ENCODE measurements at places on chromosomes 11 and 22. TPM values are rescaled to one million over a fixed set of nuclear protein-coding genes. Genes with fewer than 3 reads are reported as not detected.

- no peak for DNase-seq
These were observed 309.2 kb downstream of the BRD1 start for GRCh38 chr22:49518436-49518970.

GRCh38 chr11:92941676-92942571, 27.5 kb upstream of the MTNR1B start:
- DNase-seq: no peak

- no peak for DNase-seq
These were observed 14.5 kb upstream of the PHLDA2 start for GRCh38 chr11:2943711-2944118.

DNA sequence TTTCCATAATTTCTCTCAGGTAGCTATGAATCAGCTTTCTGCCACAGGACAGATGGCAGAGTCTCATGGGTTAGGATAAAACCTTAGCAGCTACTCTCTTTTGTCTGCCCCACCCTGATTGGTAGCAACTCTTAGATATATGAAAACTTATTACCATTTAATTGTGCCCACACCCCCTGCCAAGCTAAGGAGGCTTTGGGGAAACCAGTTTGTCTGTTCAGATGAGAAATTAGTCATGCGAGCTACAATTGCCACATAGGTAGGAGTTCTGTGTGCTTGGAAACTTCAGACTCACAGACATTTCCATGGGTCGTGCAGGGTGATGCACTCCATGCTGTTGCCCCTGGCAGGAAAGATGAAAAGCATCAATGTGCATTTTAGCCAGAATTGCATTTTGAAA, 39.9 kb downstream of the CD44 start:
- DNase-seq: no peak

GRCh38 chr22:23281406-23282088, 101.2 kb downstream of the BCR start:
- DNase-seq: peak; percentile 93

- no peak for DNase-seq
These were observed 44.5 kb downstream of the NECTIN1 start for GRCh38 chr11:119684361-119685110.

DNA sequence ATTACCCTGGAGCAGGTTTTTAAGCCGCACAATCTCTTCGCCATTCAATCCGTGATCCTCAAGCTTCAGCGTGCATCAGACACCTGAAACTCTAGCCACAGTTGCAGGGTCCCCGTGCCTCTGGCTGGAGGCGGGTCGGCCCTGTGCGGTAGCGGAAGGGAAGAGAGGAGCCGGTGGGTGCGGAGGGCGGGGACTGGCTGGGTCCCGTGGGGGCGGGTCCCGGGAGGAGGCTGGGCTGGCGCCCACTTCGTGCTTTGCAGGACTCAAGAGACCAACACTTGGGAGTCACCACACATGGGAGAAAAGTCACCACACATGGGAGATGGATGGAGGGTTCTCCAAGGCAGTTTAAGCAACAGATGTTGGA, 772 bp downstream of the C22orf15 start:
- no peak for DNase-seq

INPPL1 gene
- 30.0 TPM for polyA plus RNA-seq

KCNK4 gene
- polyA plus RNA-seq: not detected

- no peak for DNase-seq
These were observed 17.4 kb downstream of the CEP164 start for GRCh38 chr11:117345039-117345438.

SAA4 gene
- 0.93 TPM for polyA plus RNA-seq

DNA sequence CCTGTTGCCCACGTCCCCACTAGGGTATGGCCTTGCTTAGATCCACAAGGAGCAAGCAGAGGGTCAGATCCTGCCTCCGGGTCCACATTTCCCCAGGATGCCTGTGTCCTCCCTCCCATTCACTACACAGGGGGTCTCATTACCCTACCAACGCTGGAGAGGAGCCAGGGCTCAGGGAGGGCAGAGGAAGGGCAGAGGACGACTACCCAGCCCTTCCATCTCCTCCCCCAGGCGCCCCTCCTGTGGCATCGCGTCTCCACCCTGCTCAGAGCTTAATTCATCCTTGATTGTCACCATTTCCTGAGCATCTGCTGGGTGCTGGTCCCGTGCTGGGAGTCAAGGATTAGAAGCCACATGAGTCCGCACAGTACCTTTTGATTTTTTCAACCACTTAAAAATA, 5.0 kb downstream of the NFAM1 start:
- DNase-seq: no peak

- no peak for DNase-seq
These were observed 559 bp upstream of the RNF141 start for GRCh38 chr11:10541561-10541930.

CREB3L1 gene
- polyA plus RNA-seq: 44.7 TPM

DNA sequence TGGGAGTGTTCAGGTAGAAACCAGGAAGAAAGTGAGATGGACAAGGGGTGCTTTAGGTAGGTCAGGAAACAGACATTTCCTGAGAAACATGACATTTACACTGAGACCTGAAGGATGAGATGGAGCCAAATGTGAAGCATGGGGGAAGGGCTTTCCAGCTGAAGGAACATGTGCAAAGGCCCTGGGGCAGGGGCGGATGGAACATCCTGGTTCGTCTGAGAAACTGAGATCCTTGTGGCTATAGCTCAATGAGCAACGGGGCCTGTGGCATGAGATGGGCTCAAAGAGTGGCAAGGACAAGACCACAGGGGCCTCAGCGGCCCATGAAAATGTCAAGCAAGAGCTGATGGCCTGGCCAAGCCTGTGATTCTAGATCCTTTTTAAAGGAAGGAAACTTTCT, 127.4 kb downstream of the DSCAML1 start:
- no peak for DNase-seq

DNA sequence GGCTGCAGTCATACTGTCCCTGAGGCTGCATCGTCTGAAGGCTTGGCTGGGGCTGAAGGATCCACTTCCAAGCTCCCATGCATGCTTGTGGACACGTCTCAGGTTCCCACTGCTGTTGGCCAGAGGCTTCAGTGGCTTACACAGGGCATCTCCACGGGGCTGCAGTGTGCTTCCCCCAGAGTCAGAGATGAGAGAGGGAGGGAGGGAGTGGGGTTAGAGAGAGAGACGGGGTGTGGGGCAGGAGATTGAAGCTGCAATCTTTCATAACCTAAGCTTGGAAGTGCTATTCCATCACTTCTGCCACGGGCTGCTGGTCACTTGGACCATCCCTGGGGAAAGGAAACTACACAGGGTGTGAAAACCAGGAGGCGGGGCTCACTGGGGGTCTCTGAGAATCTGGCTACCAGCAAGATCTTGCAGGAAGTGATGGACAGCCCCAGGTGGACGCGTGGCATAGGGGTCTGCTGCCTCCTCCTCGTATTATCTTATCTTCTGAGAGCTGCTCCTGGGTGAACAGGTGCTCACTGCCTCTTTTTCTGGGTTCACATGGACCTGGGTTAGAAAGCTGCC, 63.0 kb upstream of the MYEOV start:
- peak; percentile 20 for DNase-seq

SLC29A2 gene
- 28.0 TPM for polyA plus RNA-seq

- no peak for DNase-seq
These were observed 309.9 kb downstream of the GUCY1A2 start for GRCh38 chr11:106708348-106708747.

VSIG10L2 gene
- polyA plus RNA-seq: not detected

DNA sequence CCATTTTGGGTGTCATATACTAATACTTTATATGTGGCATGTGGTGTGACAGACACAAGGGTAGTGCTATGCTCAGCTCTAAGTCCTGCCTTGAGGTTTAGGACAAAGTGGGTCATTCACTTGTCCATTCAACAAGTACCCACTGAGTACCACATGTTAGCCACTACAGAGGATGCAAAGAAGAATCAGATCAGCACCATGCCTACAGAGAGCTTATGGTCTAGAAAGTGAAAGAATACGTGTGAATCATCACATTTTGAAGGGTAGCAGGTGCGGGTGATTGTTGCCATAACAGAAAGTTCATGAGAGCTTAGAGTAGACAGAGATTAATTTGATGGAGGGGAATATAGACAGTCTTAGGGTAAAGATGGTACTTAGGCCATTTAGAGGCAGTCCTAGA, 18.3 kb downstream of the CLMP start:
- no peak for DNase-seq

- no peak for DNase-seq
These were observed 74.2 kb downstream of the KIRREL3 start for GRCh38 chr11:126926376-126926791.

DNA sequence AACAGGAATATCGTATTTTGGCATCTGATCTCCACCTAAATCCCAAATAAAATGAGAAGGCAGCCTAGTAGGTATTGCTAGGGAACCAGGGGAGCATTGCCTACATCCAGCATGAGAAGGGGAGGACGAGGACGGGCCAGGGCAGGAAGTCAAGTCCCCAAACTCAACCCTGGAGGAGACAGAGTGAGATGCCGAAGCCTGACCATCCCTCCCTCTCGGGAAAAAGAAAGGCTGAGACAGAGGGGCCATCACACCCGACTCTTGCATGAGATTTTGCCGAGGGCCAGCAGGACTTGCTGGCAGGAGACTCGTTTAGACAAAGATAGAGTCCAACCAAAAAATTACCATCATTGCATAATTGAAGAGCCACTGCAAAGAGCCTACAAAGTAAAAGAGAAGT, 50.2 kb upstream of the SPATA19 start:
- peak; percentile 34 for DNase-seq

- no peak for DNase-seq
These were observed 102.2 kb downstream of the NAT10 start for GRCh38 chr11:34207487-34208180.

GRCh38 chr11:46066335-46066734, 54.9 kb downstream of the PHF21A start:
- no peak for DNase-seq

DNA sequence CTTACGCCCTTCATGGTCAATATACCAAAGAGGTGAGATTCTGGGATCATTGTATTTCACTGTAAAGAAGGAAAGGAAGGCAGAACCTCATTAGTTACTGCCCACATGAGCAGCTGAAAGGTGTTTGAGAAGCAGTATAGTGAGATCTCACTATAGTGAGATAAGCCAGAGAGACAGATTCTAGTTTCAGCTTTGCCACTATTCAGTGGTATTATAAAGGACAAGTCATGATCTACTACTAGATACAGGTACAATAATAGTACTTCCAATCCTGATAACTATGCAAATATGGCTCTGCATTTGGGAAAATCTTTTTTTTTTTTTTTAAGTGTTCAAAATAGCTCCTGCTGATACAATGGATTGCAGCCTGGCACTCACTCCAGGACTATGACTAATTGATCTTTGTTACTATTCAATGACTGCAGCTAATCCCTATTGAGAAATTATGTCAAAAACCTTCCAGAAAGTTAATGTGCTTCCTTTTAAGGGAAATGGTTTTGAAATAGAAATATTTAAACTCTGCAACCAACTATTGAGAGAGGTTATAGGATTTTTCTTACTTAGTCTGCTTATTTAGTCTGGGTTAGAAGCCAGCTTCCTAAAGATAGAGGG, 8.3 kb upstream of the DLAT start:
- no peak for DNase-seq

KRTAP5-1 gene
- not detected for polyA plus RNA-seq

ZNF215 gene
- 1.7 TPM for polyA plus RNA-seq

DNA sequence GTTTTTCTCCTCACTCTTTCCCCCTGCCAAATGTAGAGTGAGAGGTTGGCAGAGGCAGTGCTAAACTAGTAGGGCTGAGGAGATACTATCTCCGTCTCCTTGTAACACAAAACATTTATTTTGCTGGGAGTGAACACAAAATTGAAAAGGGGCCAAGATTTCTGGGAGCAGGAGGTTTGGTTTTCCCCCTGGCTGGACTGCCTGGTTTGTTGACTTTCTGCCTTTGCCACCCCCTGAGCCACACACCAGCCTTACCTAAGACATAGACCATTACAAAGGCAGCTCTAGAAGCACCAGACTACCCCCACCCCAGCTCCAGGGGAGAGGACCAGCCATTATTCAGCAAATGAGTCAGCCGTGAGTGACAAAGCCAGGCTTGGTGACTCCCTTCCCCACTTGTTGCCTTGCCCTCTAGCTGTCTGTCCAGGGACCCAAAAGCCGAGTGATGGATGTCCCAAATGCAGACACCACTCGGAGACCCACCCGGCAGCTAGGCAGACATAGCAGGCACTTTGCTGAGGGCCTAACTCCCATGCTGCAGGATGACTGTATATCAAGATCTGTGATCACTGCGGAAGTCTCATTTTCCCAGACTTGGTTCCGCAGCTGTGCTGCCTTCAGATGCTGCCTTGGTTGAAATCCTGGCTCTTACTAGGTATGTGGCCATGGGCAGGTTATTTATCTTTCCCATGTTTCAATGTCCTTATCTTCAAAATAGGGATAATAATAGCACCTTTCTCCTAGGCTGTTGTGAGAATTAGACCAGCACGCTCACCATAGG, 17.7 kb upstream of the CDON start:
- no peak for DNase-seq

- DNase-seq: no peak
These were observed 41.6 kb downstream of the PRCP start for GRCh38 chr11:82858556-82859091.

DNA sequence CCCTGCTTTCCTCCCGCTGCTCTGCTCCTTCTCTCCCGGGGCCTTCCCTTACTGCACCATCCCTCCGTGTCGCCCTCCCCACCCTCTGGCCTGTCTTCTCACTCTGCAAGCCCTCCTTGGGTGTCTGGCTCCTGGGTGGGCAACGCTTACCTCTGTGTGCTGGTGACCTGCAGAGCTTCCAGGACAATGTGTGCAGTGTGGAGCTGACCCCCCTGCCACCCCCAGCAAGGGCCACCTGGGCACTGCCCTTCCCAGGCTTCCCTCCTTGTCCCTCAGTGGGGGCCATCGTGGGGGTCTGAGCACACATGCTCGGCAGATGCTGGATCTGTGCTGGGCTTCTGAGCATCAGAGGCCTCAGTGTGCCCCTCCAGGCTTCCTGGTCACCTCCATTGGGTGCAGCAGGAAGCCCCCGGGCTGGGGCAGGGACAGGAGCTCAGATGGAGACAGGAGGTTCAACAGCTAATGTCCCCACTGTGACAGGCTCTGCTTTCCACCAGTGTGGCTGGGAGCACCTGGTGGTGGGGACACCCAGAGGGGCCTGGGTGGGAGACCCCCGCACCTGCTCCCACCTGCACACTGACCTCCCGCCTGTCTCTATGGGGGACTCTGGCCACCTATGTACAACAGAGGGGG, 7.8 kb upstream of the BRSK2 start:
- no peak for DNase-seq

GRCh38 chr11:127995921-127996320, 591.4 kb downstream of the ETS1 start:
- no peak for DNase-seq

- DNase-seq: no peak
These were observed 13.1 kb upstream of the CENATAC start for GRCh38 chr11:118984825-118985224.

DNA sequence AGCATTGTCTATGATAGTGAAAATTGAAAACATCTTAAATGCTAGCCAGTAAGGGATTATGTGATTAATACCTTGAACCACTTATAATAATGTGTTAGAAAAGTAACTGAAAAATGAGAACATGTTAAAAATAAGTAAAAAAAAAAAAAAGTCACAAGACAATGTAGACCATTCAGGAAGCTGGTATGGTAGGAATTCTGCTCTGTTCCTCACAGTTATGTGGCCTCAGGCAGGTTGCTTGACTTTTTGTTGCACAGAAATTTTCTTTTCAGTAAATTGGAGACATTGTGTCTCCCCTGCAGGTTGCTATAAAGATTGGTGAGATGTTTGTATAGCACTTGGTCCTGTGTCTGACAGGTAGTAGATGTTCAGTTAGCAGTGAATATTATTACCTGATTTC, 17.3 kb upstream of the PLET1 start:
- no peak for DNase-seq

- peak; percentile 81 for DNase-seq
These were observed 21.7 kb downstream of the SLC43A1 start for GRCh38 chr11:57493507-57494503.
